SK-N-MC (cell line): ENCODE measurements at places on chromosomes 1 and 21.

GRCh38 chr1:3945916-3946840 is 46.1 kb upstream of the C1orf174 start:
- DNase-seq: no peak

- peak; percentile 47 for DNase-seq
Measured at GRCh38 chr21:45880097-45881068, 101.2 kb upstream of the COL6A1 start.

GRCh38 chr1:88985032-88985431 is 7.4 kb downstream of the KYAT3 start:
- DNase-seq: no peak

GRCh38 chr21:44495611-44496563 is 40.6 kb downstream of the LRRC3 start:
- no peak for DNase-seq

- no peak for DNase-seq
Measured at GRCh38 chr21:26539566-26539965, 33.5 kb downstream of the CYYR1 start.

- peak; percentile 70 for DNase-seq
Measured at GRCh38 chr1:192538407-192539296, 36.9 kb upstream of the RGS1 start.
